ENCODE measurements at places on chromosomes 2 and 18.

DNA sequence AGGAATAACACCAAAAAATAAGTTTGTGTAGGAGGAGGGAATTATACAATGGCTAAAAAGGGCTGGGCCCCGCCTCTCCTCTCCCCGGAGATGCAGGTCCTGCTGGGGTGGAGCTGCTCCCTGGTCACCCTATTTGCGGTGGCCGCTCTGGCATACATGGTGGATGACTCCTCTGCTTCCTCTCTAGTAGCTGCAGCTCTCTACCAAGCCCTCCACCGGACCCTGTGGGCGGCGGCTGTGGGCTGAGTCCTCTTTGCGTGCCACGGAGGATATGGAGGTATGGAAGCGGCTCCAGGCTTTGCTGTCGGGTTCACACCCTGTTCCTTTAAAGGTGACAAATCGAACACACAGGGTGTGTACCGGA is 77.1 kb upstream of the SEC11C start:
- DNase-seq = no peak

DNA sequence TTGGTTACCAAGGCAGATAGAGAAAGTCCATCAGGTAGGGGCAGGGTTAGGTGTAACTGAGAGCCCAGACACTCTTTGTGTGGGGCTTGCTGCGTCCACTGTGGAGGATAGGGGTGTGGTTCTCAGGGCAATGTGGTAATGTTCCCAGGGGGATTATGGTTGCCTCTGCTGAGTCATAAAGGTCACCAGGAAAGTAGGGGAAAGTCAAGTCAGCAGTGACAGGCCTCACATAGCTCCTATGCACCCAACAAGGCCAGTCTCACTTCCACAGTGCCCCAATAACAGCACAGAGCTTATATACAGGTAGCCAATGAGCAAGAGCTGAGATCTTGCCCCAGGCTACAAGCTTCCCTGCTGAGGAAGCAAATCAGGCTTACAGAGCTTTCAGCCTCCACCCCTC is 1438.0 kb upstream of the ZEB2 start:
- no peak for DNase-seq

GRCh38 chr2:96873651-96874096 is 3.8 kb upstream of the SEMA4C start:
- DNase-seq = no peak

DNA sequence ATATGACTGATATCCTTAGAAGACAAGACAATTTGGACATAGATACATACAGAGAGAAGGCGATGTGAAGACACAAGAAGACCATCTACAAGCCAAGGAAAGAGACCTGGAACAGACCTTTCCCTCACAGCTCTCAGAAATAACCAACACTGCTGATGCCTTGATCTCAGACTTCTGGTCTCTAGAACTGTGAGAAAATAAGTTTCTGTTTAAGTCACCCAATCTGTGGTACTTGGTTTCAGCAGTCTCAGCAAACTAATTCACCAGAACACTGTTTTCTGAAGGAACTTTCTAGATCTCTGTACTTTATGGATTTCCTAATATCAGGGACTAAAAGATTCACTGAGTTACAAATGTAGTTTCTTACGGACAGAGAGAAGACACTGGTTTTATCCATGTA is 58.8 kb downstream of the NAB1 start:
- no peak for DNase-seq
